ENCODE measurements at places on chromosomes 2 and 18. TPM values are rescaled to one million over a fixed set of nuclear protein-coding genes. Genes with fewer than 3 reads are reported as not detected.

Gene ACMSD
- total RNA-seq, result not detected

Gene DSC2
- total RNA-seq, result not detected

Gene RFX8
- total RNA-seq, result 0.11 TPM

Gene ANKRD30BL
- total RNA-seq, result not detected

Gene OSR1
- not detected for total RNA-seq

Gene C2orf80
- not detected for total RNA-seq

Gene NBEAL1
- 9.8 TPM for total RNA-seq

Gene CRYGD
- total RNA-seq, result not detected

Gene SNTG2
- 0.52 TPM for total RNA-seq

Gene PLEKHA3
- total RNA-seq, result 27.0 TPM

Gene ERBB4
- not detected for total RNA-seq
